ENCODE measurements at places on chromosomes 2 and 18.

- DNase-seq, result no peak
These were observed 293.7 kb downstream of the NYAP2 start for GRCh38 chr2:225693259-225693658.

DNA sequence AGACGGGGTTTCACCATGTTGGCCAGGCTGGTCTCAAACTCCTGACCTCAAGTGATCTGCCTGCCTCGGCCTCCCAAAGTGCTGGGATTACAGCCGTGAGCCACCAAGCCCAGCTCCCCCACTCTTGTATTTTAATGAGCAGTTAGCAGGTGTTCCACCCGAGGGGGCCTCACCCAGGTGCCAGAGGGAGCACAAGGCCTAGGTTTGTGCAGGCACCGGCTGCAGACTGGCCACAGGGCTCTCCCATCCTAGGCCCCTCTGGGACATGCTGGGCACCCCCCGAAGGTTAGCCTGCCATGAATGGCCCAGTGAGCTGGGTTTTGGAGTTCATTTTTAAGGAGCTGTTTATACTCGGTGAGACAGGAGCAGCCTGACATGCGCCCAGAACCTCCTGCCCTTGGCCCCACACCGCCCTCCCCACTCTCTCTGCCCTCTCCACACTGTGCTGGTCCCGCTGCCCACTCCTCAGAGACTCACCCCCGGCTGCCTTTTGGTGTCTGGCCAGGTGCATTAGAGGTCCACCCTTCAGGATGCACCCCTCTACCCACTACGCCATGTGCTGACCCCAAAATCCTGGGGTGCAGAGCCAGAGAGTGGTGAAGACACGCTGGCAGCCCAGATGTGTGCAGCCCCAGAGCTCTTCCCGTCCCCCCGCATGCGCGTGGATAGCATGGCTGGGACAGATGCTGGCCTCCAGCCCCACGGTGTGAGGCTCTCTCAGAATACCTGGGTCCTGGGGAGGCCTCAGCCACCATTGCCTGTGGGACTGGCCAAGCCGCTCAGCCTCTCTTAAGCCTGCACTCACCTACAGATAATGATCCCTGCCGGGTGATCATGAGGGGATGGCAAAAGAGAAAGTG, 11.2 kb upstream of the KLF11 start:
- no peak for DNase-seq

DNA sequence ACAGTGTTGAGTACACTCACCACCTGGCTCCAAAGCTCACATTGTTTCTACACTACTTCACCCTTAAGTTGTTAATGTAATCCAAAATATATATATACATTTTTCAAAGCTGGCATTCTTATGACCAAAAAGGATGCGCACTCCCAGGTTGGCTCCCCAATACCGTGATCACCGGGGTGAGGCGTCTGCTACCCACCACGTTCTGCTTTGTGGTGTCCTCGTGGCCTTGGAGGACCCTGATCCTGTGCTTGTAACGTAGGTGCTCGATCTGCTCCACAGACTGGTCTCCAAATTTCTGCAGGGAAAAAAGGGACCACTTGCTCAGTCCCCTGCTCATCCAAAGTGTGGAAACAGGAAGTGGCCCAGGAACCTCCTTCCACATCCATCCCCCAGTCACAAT, 25.8 kb downstream of the RPL31 start:
- no peak for DNase-seq

DNA sequence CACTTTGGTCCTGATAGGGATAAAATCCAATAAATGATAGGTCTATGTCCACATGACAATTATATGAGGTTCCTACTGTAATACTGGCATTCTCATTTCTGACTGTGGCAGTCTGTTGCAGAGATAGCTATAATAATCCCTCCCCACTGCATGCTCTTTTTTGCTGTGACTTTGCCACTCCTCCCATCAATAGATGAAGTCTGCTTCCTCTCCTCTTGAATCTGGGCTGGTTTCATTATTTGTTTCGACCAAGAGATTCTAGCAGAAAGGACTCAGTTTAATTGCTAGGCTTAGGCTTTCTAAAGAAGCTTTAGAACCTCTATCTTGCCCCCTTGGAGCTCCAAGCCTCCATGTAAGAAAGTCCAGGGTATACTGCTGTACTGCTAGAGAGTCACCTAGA, 23.3 kb upstream of the CREB1 start:
- no peak for DNase-seq

- no peak for DNase-seq
These were observed 601.5 kb upstream of the GCFC2 start for GRCh38 chr2:76312236-76312635.

DNA sequence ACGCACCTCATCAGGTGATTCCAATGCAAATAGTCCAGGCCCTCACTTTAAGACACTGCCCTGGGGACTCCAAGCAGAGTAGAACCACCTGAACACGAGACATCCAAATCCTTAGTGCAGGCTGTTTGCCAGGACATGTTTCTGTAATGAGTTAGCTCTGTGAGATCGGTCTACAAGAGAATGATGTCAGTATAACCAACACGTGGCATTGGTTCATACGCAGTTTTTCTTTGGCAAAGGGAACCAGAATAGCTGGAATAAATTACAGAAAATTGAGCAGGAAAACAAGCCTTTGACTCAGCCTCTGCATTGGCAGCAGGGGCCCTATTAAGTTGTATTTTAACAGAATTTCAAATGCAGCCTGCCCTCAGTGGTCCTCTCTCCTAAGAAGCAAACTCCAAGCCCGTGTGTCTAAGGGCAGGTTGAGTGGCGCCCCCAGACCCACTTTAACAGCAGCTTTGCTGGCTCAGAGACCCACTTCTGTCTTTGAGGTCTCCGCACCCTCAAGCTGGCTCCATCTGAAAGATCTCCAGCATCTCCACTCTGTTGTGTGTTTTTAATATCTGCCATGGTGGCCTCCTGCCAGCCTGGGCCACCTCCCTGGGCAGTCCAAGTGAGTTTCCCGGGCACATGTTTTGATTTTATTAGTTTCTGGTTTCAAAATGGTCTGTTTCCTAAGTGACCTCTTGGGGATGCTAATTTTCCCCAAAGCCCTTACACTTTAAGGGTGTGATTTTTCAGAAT, 61.3 kb downstream of the ALPK2 start:
- DNase-seq, result no peak

DNA sequence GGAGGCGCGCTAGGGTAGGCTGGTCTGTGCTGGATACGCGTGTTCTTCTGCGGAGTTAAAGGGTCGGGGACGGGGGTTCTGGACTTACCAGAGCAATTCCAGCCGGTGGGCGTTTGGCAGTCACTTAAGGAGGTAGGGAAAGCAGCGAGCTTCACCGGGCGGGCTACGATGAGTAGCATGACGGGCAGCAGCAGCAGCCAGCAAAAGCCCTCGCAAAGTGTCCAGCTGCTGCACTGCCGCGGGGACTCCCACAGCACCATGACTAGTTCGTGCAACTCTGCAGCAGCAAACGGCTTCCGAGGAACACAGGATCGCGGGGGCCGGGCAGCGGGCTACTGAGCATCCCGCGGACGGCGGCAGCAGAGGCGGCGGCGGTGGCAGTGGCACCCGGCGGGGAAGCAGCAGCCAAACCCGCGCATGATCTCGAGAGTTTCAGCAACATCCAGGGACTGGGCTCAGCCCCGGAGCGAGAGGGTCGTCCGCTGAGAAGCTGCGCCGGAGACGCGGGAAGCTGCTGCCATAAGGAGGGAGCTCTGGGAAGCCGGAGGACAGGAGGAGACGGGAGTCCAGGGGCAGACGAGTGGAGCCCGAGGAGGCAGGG, 368 bp downstream of the TMEFF2 start:
- DNase-seq, result no peak

- DNase-seq, result no peak
These were observed 289.9 kb downstream of the ZEB2 start for GRCh38 chr2:144230033-144230432.

- no peak for DNase-seq
These were observed 144.1 kb downstream of the ZFP36L2 start for GRCh38 chr2:43082111-43082894.

DNA sequence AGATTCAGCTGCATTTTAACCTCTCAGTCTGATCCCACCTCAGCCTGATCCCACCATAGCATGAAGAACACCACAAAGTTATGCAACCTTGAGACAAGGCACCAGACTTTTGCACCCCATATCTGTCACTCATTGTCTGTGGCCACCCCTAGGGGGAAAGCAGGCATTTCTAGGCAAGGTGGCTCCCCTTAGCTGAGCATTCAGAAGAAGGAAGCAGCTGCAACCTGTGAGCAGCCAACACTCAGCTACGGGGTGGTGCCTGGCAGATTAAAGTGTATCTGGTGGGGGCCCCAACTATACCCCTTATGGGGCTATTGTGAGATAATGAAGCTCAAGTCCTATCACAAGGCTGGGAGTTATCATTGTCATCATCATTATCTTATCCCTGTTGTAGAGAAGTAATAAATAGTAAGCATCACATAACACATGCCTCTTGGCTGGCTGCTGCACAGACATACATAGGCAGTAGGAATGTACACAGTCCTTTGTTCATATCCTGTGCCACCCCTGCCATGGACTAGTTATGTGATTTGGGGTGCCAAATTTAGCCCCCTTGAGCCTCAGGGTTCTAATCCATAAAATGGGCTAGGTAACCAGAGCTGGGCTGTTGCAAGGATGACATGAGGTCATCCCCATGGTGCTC, 20.6 kb upstream of the TMEM163 start:
- no peak for DNase-seq

GRCh38 chr2:169526451-169526850, 16.9 kb downstream of the KLHL41 start:
- no peak for DNase-seq

DNA sequence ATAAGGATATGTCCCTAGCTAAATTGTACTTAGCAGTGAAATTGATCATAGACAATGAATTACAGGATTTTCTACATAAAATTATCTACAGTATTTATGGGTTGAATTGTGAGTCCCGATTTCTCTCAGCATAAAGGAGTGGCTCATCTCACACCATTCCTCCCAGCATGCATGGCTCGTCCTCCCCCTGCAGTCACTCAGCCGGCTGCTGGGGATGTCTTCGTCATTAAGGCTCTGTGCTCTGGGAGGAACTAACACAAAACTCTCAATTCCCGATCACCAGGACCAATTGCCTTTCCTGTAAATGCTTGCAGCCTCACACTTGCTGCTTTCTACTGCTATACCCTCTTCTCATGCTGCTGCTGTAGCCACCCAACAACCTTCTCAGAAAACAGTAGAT, 75.9 kb downstream of the TXNL1 start:
- no peak for DNase-seq

- DNase-seq, result no peak
These were observed 152.2 kb downstream of the KCNH7 start for GRCh38 chr2:162686336-162686735.

DNA sequence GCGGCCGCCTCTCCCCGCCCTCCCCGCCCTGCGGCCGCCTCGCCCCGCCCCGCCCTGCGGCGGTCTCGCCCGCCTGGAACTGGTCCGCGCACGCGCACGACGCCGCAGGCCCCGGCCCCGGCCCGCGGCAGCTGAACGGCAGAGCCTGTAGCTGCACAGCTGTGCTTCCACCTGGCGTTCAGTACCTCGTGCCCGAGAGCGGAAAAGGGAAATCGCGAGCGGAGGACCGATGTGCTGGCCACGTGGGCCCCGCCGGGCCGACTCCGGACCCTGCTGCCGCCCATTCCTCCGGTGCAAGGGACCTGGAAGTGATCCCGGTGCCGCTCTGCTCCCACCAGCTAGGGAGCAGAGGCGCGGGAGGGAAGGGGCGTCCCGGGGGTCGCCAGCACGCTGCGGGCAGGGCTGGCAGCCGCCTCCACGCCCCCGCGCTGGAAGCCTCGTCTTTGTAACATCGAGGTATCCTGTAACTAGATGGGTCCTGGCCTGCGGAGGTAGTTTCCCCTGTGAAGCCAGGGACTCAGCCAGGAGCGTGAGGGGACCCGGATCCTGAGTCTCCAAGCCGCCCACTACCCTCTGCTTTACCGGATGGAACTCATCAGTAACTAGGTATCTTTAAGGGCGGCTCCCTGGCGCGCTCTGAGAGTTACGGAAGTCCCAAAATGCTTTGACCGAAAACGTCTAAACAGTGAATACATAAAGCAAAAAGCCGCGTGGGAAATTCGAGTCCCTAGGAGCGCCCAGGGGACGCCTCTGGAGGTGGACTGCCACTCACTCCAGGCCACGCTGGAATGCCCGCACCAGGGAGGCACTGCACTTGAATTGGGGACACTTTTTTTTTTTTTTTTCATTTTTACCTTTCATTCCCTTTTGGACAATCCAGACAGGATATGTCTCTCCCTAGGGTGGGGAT, 704 bp upstream of the ODC1 start:
- DNase-seq, result peak; percentile 95

- no peak for DNase-seq
These were observed 91.8 kb downstream of the PLEKHM3 start for GRCh38 chr2:207933396-207934065.

GRCh38 chr2:118520246-118520645, 327.2 kb downstream of the EN1 start:
- no peak for DNase-seq

DNA sequence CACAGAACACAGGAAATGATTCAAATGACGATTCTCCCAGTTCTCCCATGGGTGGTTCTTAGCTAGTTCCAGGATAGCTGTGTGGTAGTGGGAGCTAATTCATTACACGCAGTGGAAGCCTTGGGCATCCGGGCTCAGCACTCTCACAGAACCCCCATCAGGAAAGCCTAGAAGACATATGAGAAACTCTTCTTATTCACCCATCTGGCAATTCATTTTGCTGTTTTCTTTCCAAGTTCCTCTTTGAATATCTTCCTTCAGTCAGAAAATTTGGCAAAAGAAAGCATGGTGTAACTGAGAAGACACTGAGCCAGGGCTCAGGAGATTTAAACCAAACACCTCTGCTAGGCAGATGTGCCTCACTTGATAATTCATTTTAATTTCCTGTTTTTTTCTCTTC, 85.2 kb upstream of the FN1 start:
- no peak for DNase-seq

- no peak for DNase-seq
These were observed 968 bp upstream of the ASTL start for GRCh38 chr2:96139181-96139758.

GRCh38 chr2:98607741-98608115, 584 bp downstream of the COA5 start:
- DNase-seq, result no peak

DNA sequence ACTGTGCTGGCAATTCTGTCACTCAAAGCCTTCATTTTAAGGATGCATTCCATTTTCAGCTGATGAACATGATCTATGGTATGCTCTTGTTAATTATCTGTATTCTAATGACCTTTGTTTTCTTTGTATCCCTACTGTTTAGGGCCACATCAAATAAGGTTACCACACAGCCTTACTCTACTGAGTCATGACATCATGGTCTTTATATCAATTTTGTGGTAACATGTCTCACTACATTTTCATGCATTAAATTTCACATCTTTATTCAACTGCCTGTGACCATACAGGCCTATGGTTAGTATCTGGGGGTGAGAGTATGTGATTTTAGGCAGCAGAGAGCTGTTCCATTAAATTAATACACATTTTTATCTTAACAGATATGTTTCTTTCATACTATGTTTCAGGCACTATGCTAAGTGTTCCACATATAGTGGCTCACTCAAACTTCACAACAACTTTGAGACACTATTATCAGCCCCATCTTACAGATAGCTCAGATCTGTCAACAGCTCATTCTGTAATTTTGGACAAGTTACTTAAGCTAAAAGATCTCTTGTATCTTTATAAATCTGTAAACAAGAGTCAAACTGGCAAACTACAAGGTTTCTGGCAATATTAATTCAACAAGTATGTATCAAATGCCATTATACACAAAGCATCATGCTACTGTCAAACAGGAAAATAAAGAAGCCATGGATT, 18.0 kb downstream of the LRPPRC start:
- no peak for DNase-seq
